ENCODE measurements at places on chromosomes 2 and 18.

DNA sequence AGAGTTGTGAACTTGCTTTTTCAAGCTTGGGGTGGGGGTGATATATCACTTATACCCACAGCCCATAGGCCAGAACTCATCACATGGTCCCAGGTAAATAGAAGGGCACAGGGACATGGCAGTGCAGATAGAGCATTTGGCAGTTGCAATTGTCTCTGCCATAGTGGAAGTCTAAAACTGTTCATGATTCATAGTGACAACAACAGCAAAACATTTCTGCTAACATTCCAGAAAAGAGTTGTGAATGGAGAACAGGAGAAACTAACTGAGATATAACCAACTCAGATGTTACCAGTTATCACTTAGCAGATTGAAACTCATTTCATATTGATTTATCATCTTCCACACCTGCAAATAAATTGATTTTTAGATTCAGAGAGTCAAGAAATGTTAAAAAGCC lies 278.6 kb upstream of the KYNU start:
- DNase-seq = no peak

GRCh38 chr2:189522435-189523151 lies 58.0 kb downstream of the SLC40A1 start:
- no peak for DNase-seq

- no peak for DNase-seq
These were observed 51.0 kb downstream of the CPO start for GRCh38 chr2:206990360-206990759.

GRCh38 chr2:179059026-179059700 lies 9.2 kb upstream of the CCDC141 start:
- no peak for DNase-seq

Measured in BE2C (cell line).